ENCODE measurements at places on chromosomes 2 and 18.

- peak; percentile 14 for DNase-seq
These were observed 35.0 kb upstream of the PSMD14 start for GRCh38 chr2:161273038-161273760.

DNA sequence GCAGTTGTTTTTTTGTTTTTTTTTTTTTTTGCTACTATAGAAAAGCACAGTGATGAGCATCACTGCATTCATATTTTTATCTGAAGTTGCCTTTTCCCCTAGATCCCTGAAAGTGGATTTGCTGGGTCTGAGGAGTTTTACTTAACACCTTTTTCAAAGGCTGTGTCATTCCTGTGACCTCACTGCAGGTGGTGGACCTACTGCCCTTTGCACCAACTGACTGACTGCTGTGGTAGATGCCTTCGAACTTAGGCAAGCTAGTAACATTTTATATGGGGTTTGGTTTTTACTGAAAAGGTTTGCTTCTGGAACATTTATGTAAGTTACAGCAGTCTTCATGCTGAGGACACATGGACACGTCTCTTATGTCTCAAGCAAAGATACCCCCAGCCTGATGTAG lies 36.2 kb downstream of the SPTBN1 start:
- DNase-seq: no peak

GRCh38 chr2:46781468-46782189 lies 134.0 kb downstream of the MCFD2 start:
- no peak for DNase-seq

GRCh38 chr2:57759131-57759530 lies 287.5 kb upstream of the VRK2 start:
- no peak for DNase-seq

DNA sequence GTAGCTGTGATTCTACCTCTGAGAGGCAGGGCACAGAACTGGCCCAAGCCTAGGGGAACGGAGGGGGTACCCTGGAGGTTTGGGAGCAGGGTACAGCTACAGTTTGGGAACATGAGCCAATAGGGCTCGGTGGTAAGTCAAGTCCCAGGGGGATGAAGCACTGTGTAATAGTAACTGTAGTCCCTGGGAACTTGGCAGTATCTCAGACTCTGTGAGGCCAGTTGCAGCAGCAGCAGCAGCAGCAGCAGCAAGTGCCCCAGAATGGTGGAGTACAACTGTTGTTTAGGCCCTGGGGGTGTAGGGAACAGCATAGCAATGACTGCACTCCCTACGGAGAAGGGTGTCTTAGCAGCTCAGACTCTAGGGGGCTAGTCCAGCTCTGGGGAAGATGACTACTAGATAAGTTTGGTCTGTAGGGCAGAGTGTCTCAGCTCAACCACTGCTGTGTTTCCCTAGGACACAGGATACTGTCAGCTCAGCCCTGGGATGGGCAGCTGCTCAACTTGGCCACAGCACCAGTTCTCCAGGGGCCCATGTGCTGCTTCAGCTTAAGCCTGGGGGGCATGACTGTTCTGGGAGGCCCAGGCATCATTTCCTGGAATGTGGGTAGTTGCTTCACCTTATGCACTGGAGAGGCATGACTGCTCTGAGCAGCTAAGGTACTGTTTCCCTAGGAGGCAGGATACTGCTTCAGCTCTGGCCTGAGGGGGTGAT lies 20.5 kb downstream of the CARF start:
- DNase-seq: no peak

DNA sequence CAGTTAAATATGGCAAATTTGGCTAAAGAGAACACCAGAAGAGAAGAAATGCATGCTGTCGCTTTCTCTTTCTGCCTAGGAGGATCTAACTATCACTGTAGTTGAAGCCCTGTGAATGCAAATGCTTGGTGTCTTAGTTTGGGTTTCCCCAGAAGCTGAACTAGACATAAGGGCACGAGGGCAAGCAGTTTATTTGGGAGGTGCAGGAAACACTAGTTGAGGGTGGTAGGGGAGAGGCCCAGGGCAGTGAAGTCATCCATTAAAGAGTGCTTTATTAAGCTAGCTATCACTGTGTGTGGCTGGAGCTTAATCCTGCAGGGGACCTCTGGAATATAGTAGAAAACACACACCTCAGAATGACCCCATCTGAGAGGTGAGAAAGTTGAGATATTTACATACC lies 639.8 kb upstream of the ZEB2 start:
- DNase-seq: no peak

- no peak for DNase-seq
These were observed 97.0 kb upstream of the ATL2 start for GRCh38 chr2:38474021-38474456.

DNA sequence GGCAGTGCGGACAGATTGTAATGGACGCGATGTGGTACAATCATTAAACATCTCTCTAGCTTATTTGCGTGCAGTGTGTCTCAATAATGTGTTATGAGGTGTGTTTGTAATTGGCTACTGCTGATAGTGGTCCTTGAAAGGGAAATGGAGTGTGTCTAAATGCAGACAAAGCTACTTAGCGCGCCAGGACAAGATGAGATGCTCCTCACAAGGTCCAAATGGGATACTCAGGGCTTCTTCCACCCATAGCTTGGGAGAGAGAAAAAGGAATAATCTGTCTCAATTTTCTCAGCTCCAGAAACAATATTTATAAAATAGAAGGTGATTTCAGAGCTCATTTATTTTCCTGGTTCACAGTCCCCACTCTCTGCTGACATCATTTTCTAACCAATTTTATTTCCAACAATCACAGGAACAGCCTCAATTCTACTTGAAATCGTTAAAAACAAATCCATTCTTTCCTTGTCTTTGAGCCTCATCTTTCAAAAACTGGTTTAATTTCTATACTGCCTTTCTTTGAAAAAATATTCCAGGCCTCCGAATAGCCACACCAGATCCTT lies 28.5 kb downstream of the GALNT14 start:
- no peak for DNase-seq

- no peak for DNase-seq
These were observed 259.7 kb downstream of the CDCA7 start for GRCh38 chr2:173614265-173614930.

- DNase-seq: no peak
These were observed 98.9 kb upstream of the ARL4C start for GRCh38 chr2:234595829-234596228.

- DNase-seq: no peak
These were observed 57.8 kb upstream of the TXNDC2 start for GRCh38 chr18:9827793-9828505.

GRCh38 chr2:235170016-235170415 lies 218.2 kb downstream of the SH3BP4 start:
- no peak for DNase-seq

DNA sequence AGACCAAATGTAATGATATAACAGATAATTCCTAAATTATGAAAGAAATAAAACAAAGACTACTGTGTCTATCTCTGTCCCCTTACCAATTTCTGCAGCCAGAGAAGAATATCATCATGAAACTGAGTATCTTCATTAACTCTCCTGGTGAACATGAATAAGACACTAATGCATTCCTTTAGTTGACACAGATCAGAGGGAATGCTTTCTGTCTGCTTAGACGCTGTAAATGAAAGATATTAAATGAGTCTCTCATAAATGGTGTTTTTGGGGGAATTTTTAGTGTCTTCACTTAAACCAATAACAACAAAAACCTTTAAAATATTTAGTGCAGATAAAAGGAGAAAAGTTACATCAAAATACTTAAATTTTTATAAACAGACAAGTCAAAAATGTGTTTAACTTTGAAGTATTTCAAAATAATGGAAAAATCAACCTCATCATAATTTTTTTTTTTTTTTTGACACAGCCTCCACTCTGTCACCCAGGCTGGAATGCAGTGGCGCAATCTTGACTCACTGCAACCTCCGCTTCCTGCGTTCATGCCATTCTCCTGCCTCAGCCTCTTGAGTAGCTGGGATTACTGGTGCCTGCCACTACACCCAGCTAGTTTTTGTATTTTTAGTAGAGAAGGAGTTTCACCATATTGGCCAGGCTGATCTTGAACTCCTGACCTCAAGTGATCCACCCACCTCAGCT lies 16.0 kb downstream of the EPG5 start:
- no peak for DNase-seq

- DNase-seq: no peak
These were observed 29.9 kb upstream of the STK39 start for GRCh38 chr2:168277276-168277675.

GRCh38 chr2:176088048-176088936 lies 4.2 kb upstream of the HOXD13 start:
- peak; percentile 87 for DNase-seq

GRCh38 chr18:54210463-54210862 lies 14.0 kb downstream of the MBD2 start:
- no peak for DNase-seq

DNA sequence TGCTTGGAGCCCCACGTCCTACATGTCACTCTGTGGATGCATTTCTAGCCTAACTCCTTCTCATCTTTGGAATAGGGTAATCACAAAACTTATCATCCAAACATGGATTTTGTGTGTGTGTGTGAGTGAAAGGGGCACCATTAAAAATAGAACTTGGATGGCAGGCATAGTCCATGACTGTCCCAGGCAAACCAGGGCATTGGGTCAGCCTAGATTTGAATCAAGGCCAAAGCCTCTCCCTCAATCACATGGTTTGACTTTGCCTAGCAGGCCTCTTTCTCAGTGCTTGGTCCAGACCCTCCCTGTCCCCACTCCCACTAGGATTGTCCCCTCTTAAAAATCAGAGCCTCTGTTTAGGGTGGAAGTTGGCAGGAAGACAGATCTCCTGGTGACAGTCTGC lies 67.4 kb upstream of the BCL2L11 start:
- DNase-seq: no peak

- DNase-seq: peak; percentile 57
These were observed 2.0 kb downstream of the BCL11A start for GRCh38 chr2:60551240-60552077.

GRCh38 chr18:79788734-79789085 lies 9.0 kb upstream of the KCNG2 start:
- peak; percentile 92 for DNase-seq

DNA sequence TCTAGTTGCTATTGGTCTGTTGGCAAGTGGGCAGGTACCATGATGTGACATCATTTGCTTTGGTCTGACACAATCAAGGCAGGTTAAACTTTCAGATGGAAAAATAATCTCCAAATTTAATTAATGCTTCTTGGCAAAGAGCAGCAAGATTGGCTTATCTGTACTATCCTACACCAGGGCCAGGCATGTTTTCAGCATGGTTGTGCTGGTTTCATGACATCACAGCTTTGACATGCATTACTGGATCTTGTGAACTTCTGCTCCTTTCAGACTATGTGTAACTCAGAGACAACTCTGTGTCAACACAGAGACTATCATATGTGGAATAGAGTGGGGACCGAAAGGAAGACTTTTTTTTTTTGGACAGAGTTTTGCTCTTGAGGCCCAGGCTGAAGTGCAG lies 520.5 kb downstream of the TDRD15 start:
- no peak for DNase-seq

DNA sequence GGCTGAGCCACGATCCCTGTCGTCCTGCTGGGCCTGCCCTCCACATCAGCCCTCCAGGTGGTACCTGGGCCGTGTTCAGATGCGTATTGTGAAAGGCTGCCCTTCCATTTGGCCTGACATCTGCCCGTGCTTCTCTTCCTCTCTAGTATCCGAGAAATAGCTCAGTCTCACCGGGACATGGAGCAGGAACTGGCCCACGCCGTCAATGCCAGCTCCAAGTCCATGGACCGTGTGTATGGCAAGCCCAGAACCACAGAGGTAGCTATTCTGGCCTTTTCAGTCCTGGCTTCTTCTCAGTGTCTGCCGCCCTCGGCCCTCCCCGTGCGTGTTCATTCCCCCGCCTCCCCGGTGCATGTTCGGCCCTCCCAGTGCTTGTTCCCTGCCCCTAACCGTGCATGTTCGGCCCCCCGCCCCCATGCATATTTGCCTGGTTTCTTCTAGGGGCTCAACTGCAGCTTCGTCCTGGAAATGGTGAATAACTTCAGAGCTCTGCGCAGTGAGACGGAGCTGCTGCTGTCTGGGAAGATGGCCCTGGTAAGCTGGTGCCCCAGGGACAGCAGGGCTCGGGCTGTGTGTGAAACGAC lies 104.3 kb downstream of the USP40 start:
- DNase-seq: no peak

DNA sequence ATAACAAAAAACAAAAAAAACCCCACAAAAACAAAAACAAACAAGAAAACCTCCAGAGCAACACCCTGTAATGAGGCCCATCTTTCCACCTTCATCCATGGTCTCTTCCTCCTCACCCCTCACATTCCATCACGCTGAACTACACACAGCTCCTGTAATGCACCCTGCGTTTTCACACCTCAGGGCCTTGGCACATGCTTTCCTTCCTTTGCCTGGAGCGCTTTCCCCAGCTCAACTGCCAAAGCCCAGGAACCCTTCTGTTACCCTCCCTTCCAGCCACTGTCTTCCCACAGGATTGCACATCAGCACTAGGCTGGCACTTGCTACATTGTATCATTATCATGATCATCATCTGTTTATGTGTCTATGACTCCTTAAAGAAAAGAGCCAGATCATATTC lies 29.4 kb downstream of the TMEM247 start:
- no peak for DNase-seq

- DNase-seq: no peak
These were observed 220.6 kb upstream of the LRRTM1 start for GRCh38 chr2:80525152-80525551.

DNA sequence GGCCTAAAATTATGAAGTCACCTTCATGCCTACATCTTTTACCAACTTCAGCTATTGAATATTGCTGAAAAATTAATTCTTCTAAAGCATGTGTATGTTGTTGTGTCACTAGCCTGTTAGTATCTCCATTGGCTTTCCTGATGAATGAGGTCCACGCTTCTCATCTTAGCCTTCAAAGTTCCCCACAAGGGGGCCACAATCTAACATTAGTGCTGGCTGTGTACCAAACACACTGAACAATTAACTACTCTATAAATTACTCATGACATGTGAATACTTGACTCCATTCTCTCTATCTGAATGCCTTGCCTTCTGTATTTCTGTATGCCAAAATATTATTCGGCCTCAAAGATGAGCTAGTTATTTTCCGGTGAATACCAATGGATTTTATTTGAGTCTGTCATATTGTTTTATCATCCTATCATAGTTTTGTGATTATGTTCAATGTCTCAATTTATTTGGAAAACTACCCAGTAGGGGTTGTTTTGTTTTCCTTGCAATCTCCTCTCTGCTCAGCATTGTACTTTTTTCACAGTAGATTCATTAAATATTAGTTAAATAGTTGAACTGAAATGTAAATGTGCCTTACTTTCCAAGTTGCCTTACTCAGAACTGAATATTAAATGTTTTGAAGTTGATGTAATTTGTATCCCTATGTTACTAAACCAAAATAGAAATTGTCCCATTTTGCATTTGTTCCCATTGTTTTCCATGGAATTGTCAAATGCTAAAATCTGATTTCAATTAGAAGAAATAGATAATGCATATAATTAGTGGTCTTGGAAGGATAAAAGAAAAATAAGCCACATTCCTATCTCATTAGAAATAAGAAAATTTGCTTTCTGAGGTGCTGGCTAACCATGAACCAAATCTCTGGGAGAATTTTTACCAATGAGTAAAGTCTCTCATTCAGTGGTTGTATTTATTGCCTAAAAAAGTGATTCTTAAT lies 208.4 kb upstream of the COL3A1 start:
- peak; percentile 7 for DNase-seq

GRCh38 chr2:68992933-68993332 lies 18.5 kb downstream of the GKN1 start:
- DNase-seq: no peak

- no peak for DNase-seq
These were observed 124.6 kb downstream of the ASXL3 start for GRCh38 chr18:33702625-33703024.

Data from H7 (cell line).